ENCODE measurements at places on chromosomes 3 and 15. TPM values are rescaled to one million over a fixed set of nuclear protein-coding genes. Genes with fewer than 3 reads are reported as not detected.

The C3orf80 gene
- total RNA-seq = 2.3 TPM

The P2RY12 gene
- not detected for total RNA-seq

The SLC51A gene
- total RNA-seq = not detected

The SRGAP3 gene
- 0.89 TPM for total RNA-seq

The ARRDC4 gene
- total RNA-seq = 0.17 TPM

The ANO10 gene
- total RNA-seq = 19.6 TPM

The THPO gene
- total RNA-seq = not detected

The THSD4 gene
- total RNA-seq = 21.1 TPM

The LMAN1L gene
- not detected for total RNA-seq

The MCF2L2 gene
- total RNA-seq = 0.15 TPM

The GPR62 gene
- total RNA-seq = not detected

The EPHA3 gene
- total RNA-seq = not detected

The LRRIQ4 gene
- not detected for total RNA-seq

The HGD gene
- total RNA-seq = 17.6 TPM

The KBTBD13 gene
- total RNA-seq = not detected

The LRRN1 gene
- total RNA-seq = not detected

The ZNF80 gene
- total RNA-seq = not detected

The SYNPR gene
- not detected for total RNA-seq

The CHRNA3 gene
- 1.0 TPM for total RNA-seq

The SERPINI2 gene
- total RNA-seq = not detected

The RASGRF1 gene
- total RNA-seq = 0.42 TPM

The DNAH12 gene
- 0.19 TPM for total RNA-seq

The CHRD gene
- 0.12 TPM for total RNA-seq

The MYNN gene
- total RNA-seq = 9.1 TPM

The FOXL2NB gene
- total RNA-seq = 1.2 TPM

The TGM4 gene
- 0.08 TPM for total RNA-seq

Data from A549 treated with CpdA at 1 μM for 4 hours (cell line).